PC-3 (cell line): ENCODE measurements at places on chromosomes 1 and 21. TPM values are rescaled to one million over a fixed set of nuclear protein-coding genes. Genes with fewer than 3 reads are reported as not detected.

DNA sequence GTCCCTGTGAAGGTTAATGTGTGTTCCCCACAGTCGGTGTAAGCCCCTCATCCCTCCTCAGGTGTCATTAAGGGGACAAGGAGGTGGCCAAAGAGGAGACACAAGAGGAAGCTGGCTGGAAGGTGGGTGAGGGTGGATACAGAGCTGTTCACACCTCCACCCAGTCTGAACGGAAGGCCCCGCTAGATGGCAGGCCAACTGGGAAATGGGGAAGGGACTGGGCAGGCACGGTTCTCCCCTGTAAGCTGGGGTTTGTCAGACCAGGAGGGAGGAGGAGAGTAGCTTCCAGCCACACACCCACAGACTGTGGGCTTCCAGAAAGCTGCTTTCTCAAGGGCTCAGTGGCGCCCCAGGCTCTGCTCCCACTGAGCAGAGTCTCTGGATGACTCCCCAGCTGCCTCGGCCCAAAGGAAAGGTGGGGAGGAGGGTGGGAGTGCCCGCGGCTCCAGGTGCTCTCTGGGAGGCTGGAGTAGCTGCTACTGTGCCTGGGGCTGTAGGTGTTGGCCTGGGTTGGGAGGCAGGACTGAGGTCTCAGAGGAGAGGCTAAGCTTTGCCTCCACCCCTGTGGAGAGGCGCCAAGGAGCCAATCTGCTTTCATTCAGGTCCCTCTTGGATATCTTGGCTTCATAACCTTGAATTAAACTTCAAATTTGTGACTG is 41.2 kb downstream of the PCP4 start:
- DNase-seq: no peak

The SCCPDH gene
- 46.1 and 50.8 TPM in 2 replicates for total RNA-seq

The FCRL6 gene
- not detected in 2 replicates for total RNA-seq

The MYCL gene
- total RNA-seq: 4.0 and 6.6 TPM in 2 replicates

DNA sequence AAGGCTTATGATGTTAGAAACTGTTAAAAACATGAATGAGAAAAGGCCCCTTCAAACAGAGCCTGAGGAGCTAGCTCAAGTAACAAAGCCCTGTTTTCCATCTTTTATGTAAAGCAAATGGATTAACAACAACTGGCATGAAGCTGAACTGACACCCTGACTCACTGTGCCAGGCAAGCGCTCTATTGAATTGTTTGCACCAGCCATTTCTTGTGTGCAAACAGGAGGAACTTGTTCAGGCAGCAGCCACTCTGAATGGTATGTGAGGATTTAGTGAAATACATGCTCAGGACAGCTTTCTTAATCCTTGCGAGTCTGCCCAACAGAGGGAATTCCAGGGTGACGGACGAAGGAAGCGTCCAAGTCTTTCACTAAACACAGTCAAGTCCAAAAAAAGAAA is 291.1 kb upstream of the ADGRL2 start:
- DNase-seq: no peak
